Mesendoderm (in vitro differentiated cells): ENCODE measurements at places on chromosomes 16 and 17.

DNA sequence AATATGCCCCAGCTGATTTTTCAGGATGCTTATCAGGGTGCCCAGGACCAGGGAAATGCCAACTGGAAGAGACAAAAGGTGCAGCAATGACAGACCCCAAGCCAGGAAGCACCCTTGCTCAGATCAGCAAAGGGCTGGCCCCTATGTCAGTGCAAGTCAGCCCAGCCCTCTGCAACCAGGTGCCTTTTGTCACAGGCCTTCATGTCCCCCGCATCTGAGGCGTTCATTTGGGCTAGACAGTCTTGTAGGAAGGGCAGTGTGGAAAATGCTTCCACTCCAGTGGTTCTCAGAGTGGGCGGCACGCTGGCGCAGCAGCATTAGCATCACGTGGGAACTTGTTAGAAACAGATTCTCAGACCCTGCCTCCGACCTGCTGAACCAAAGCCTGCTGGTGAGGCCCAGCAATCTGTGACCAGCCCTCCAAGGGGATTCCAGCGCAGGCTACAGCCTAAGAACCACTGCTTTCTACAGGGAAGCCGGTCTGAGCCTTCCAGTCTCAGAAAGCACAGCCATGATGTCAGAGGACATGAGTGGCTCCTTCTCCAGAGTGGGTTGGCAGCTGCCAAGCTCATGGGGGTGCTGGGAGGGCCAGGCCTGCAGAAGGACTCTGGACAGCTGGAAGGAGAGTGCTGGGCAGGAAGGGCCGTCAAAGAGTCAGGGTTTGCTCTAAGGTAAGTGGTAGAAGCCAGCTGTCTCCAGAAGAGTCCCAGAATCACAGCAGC lies 13.1 kb downstream of the SLC47A2 start:
- no peaks in the 10 kb centered on the region for H3K27me3 ChIP-seq
- no peak overlapping the region for H3K4me3 ChIP-seq
- DNase-seq, result no peak
- H3K27ac ChIP-seq, result no peak overlapping the region
- peaks cover 7% of the 10 kb centered on the region for H3K4me1 ChIP-seq
- no peaks in the 10 kb centered on the region for H3K36me3 ChIP-seq

DNA sequence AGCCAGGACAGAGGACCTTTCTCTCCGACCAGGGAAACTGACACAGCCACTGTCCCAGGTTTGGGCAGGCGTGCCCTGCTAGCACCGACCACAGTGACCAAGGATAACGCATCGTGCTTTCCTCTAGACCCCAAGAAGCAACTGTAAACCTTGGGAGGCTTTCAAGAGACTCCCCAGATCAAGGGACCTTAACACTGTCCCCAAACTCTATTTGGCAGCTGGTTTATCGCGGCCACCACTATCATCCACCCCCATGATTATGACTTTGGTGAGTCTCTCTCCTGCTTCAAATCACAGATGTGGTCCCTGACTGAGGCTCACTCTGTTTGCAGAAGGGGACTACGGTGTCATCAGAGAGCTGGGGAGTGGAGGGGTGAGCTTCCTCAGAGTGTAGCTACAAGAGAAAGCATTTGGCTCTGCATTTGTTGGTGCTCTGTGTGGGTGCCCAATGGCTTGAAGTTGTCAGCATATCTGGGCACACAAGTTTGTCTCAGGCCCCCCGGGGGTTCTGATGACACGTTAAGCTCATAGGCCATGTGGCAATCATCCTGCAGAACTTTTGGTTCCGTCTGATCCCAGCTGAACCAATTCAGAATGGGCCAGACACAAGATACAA lies 408.0 kb downstream of the SLC39A11 start:
- H3K27me3 ChIP-seq, result no peaks in the 10 kb centered on the region
- H3K4me1 ChIP-seq, result no peaks in the 10 kb centered on the region
- no peak overlapping the region for H3K4me3 ChIP-seq

GRCh38 chr16:22638393-22639206 lies 127.9 kb downstream of the NPIPB5 start:
- no peak overlapping the region for H3K27ac ChIP-seq
- H3K4me1 ChIP-seq, result peaks cover 4% of the 10 kb centered on the region
- H3K27me3 ChIP-seq, result no peaks in the 10 kb centered on the region
- DNase-seq, result no peak

- peak overlapping the region; percentile 97 for H3K27ac ChIP-seq
- DNase-seq, result no peak
- H3K27me3 ChIP-seq, result no peaks in the 10 kb centered on the region
- peak overlapping the region; percentile 51 for H3K4me3 ChIP-seq
- peaks cover 7% of the 10 kb centered on the region for H3K4me1 ChIP-seq
Observed at GRCh38 chr17:7352503-7352889, 534 bp downstream of the KCTD11 start.

DNA sequence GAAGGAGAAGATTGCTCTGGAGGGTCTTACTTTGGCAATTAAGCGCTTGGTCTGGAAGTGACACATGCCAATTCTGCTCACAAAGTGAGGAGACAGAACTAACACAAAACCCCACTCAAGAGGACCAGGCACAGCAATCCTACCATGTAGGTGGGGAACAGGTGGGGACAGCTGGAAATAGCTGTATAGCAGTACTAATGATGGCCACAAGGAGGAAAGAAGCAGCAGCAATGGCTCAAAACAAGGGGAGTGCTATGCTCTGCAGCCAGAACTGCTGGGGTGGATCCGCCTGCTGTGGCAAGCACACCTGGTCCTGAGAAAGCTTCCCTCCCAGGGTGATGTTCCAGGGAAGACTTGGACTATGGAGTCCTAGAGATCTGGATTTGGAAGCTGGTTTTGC lies 17.0 kb upstream of the TMEM132E start:
- no peaks in the 10 kb centered on the region for H3K27me3 ChIP-seq
- no peak overlapping the region for H3K27ac ChIP-seq
- H3K4me1 ChIP-seq, result no peaks in the 10 kb centered on the region
- peak; percentile 55 for DNase-seq
- H3K4me3 ChIP-seq, result no peak overlapping the region
- no peaks in the 10 kb centered on the region for H3K36me3 ChIP-seq

DNA sequence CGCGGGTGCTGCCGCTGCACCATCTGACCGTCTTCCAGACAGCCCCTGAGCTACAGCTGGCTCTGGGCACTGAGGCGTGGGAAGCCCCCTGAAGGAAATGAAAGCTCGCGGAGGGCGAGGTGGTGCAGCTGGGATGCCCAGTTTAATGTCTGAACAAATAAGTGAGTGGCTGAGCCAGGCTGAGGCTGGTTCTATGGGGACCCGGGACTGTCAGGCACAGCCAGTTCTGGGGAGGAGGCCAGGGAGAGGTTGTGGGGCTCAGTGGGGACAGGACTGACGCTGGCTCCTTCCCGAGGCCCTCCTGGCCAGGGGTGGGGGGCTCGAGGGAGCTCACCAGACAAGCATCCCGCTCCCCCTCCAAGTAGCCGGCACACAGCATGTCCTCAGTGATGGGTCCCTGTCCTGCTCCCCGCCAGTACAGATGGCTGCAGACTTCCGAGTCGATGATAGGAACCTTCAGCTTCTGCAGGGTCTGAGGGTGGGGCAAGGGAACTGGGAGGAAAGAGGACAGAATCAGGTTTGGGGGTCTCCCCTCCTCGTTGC lies 4.4 kb downstream of the PRSS22 start:
- no peak for DNase-seq
- H3K27me3 ChIP-seq, result no peaks in the 10 kb centered on the region
- H3K36me3 ChIP-seq, result no peaks in the 10 kb centered on the region
- H3K27ac ChIP-seq, result no peak overlapping the region

- no peak overlapping the region for H3K4me3 ChIP-seq
- peak; percentile 24 for DNase-seq
- H3K27me3 ChIP-seq, result no peaks in the 10 kb centered on the region
- no peak overlapping the region for H3K27ac ChIP-seq
- no peaks in the 10 kb centered on the region for H3K36me3 ChIP-seq
Observed at GRCh38 chr16:49095539-49095938, 186.1 kb downstream of the CBLN1 start.

DNA sequence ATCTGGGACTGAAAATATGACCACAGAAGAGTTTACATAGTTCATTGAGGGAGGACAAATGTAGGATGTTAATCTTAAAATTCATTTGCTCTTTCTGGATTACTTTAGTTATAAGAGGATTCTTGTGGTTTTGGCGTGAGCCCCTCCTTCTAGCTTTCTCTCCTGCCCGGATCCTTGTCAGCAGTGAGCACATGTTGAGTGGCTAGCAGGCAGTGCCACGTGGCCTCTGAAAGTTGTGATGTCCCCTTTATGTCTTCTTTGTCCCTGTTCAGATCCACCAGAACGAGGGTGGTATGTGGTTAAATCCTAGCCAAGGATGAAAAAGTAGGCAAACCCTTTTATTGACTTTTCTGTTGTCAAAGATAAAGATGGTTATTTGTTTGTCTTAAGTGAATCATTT lies 83.8 kb downstream of the GNAO1 start:
- no peaks in the 10 kb centered on the region for H3K4me1 ChIP-seq
- no peak overlapping the region for H3K4me3 ChIP-seq
- H3K27ac ChIP-seq, result no peak overlapping the region
- H3K27me3 ChIP-seq, result no peaks in the 10 kb centered on the region
- no peaks in the 10 kb centered on the region for H3K36me3 ChIP-seq

- no peaks in the 10 kb centered on the region for H3K27me3 ChIP-seq
- no peaks in the 10 kb centered on the region for H3K36me3 ChIP-seq
- no peak for DNase-seq
- H3K4me1 ChIP-seq, result no peaks in the 10 kb centered on the region
Observed at GRCh38 chr17:77602883-77603640, 355.4 kb upstream of the TNRC6C start.

GRCh38 chr16:77093309-77093708 lies 97.7 kb upstream of the MON1B start:
- H3K4me1 ChIP-seq, result no peaks in the 10 kb centered on the region
- H3K27ac ChIP-seq, result no peak overlapping the region
- DNase-seq, result no peak
- no peaks in the 10 kb centered on the region for H3K27me3 ChIP-seq
- H3K4me3 ChIP-seq, result no peak overlapping the region
- no peaks in the 10 kb centered on the region for H3K36me3 ChIP-seq

DNA sequence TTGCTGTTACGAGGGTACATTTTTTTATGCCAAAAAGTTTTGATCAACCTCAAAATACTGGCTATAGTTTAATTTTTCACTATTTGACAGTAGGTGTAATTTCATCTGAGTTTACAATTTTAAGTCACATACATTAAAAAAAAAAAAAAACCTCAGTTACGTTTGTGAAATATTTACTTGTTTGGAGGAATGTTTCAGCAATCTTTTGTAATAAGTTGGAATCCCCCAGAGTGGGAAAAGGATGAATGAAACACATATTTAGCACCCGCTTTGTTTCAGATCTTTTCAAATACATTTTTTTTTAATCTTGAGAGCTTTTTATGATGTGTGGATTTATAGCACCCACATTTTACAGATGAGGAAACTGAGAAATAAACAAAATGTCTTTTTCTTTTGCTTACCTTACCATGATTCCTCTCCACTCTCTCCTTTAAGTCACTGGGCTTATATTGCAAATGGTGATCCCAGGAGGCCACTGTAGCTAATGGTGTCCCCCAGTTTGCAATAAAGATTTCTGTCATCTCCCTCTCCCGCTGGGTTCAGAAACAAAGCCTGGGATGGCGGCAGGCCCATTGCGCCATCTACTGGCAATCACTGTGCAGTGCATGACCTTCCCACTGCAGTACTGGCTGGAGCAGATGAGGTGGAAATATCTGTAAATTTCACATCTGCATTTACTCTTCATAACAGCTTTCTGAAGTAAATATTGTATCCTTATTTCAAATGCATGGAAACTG lies 27.7 kb downstream of the TBC1D3B start:
- no peaks in the 10 kb centered on the region for H3K36me3 ChIP-seq
- H3K4me3 ChIP-seq, result no peak overlapping the region
- H3K27me3 ChIP-seq, result no peaks in the 10 kb centered on the region
- peak; percentile 63 for DNase-seq
- no peaks in the 10 kb centered on the region for H3K4me1 ChIP-seq

DNA sequence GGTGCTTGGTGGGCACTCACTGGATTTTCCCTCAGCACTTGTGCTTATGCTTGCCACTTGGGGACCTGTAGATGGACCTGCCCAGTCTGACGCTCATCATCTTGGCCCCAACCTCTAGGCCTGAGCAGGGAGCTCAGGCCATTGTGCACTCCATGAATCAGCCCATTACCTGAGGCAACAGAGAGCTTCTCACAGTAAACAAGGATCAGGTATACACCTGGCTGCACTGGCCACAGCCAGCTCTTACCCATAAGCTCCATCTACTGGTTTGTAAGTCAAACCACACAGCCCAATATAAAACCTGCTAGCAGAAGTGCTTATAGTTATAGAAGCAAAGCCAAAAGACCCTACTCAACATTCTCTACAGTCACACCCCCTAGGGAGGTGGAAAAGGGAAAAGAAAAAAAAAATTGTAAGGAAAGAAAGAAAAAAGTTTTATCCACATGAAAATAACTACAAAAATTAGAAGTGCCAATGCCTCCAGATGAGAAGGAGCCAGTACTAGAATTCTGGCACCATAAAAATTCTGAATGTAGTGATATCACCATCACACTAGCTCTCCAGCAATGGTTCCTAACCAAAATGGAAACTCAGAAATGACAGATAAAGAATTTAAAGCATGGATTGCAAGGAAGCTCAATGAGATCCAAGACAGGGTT lies 87.8 kb upstream of the CDH5 start:
- H3K4me3 ChIP-seq, result no peak overlapping the region
- no peaks in the 10 kb centered on the region for H3K4me1 ChIP-seq
- no peak overlapping the region for H3K27ac ChIP-seq

- H3K36me3 ChIP-seq, result no peaks in the 10 kb centered on the region
- H3K27ac ChIP-seq, result no peak overlapping the region
- H3K4me3 ChIP-seq, result no peak overlapping the region
- no peak for DNase-seq
- peaks cover 10% of the 10 kb centered on the region for H3K4me1 ChIP-seq
- no peaks in the 10 kb centered on the region for H3K27me3 ChIP-seq
Observed at GRCh38 chr16:77836801-77837200, 48.4 kb downstream of the VAT1L start.

- H3K27me3 ChIP-seq, result no peaks in the 10 kb centered on the region
- no peaks in the 10 kb centered on the region for H3K4me1 ChIP-seq
- no peak for DNase-seq
Observed at GRCh38 chr17:63379636-63380035, 66.5 kb downstream of the CYB561 start.

GRCh38 chr16:75272097-75272551 lies 20.7 kb upstream of the BCAR1 start:
- DNase-seq, result peak; percentile 61
- no peak overlapping the region for H3K4me3 ChIP-seq
- no peak overlapping the region for H3K27ac ChIP-seq
- H3K27me3 ChIP-seq, result no peaks in the 10 kb centered on the region
- H3K4me1 ChIP-seq, result no peaks in the 10 kb centered on the region

- H3K4me3 ChIP-seq, result peak overlapping the region; percentile 92
- H3K36me3 ChIP-seq, result no peaks in the 10 kb centered on the region
- H3K4me1 ChIP-seq, result peaks cover 11% of the 10 kb centered on the region
- H3K27me3 ChIP-seq, result no peaks in the 10 kb centered on the region
- peak; percentile 97 for DNase-seq
Observed at GRCh38 chr17:81397314-81398175, 2.3 kb downstream of the BAHCC1 start.

DNA sequence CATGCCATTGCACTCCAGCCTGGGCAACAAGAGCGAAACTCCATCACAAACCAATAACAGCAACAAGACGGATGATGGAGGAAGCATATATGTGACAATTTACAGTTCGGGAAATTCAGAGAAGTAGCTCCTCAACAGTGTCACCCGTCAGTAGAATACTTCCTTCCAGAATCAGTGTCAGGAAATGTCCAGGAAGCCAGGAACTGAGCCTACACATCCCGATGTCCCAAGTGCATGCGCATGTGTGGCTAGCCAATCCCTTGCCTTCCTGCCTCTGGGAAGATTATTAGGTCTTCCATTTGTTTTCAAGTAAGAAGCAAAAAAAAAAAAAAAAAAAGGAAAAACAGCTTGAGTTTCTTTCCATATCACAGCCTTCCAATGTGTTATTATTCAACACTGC lies 1.4 kb upstream of the PITPNC1 start:
- no peak overlapping the region for H3K4me3 ChIP-seq
- DNase-seq, result no peak
- H3K36me3 ChIP-seq, result no peaks in the 10 kb centered on the region
- no peak overlapping the region for H3K27ac ChIP-seq
- no peaks in the 10 kb centered on the region for H3K27me3 ChIP-seq
